ENCODE measurements at places on chromosomes 5 and 9. TPM values are rescaled to one million over a fixed set of nuclear protein-coding genes. Genes with fewer than 3 reads are reported as not detected.

DNA sequence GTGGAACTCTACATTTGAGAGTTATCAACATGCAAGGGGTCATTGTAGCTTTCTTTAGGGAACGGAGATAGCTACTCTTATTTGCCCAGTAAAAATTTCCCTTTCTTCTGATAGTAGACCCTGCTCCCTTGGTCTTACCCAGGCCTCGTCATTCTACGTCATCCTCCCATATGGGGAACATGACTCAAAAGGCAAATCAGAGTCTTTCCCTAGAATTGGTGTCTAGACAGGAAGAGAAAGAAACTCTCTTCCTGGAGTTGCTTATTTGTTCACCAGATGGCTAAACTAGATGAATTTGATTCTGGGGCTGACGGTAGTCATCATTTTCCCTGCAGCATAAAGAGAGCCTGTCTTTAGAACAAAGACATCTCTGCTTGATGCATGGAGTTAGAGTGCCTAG lies 12.2 kb upstream of the SLC38A9 start:
- H3K27ac ChIP-seq, result no peak overlapping the region
- H3K36me3 ChIP-seq, result no peaks in the 10 kb centered on the region
- H3K4me3 ChIP-seq, result no peak overlapping the region
- H3K27me3 ChIP-seq, result peaks cover 1% of the 10 kb centered on the region
- peaks cover 14% of the 10 kb centered on the region for H3K4me1 ChIP-seq

Gene FAXDC2
- total RNA-seq, result not detected

DNA sequence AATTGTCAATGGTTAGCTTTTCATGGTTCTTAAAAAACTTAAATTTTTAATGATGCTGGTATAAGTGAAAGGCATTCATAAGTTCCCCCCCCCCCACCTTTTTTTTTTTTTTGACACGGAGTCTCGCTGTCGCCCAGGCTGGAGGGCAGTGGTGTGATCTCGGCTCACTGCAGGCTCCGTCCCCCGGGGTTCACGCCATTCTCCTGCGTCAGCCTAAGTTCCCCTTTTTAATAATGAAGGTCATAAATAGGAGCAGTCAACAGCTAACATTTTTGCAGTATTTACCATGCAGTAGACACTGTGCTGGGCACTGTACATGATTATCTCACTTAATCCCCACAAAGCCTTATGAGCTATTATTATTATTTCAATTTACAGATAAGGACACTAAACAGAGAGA lies 556.3 kb downstream of the PDE4D start:
- H3K4me3 ChIP-seq, result no peak overlapping the region
- no peak for DNase-seq
- no peaks in the 10 kb centered on the region for H3K36me3 ChIP-seq
- H3K27ac ChIP-seq, result no peak overlapping the region

DNA sequence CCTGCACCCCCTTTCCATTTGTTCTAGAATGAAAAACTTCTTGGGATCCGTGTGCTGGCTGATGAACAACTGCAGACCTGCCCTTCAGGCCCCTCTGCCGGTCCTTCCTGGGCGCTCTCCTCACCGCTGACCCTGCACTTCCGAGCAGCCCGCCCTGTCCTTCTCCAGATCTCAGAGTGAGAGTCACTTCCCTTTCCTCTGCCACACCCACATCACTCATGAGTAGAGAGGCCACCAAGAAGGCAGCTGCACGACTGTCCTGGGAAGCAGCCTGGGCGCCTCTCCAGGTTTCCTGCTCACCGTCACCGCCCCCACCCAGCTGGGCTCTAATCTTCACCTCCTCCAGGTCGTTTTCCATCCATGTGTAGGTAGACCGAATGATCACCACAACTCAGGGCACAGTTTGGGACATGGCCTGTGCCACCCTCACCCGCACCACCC lies 35.0 kb upstream of the NSMF start:
- H3K27me3 ChIP-seq, result no peaks in the 10 kb centered on the region
- no peak for DNase-seq

DNA sequence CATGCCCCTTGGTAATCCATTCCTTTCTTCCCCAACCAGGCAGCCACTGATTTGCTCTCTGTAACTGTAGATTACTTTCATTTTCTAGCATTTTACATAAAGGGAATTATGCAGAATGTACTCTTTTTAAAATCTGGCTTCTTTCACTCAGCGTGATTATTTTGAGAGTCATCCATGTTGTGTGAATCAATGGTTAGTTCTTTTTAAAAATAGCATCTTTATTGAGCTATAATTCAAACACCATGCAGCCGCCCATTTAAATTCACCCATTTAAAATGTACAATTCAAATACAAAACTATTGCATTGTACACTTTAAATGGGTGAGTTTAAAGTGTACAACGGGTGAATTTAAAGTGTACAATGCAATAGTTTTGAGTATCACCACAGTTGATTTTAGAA lies 2.3 kb upstream of the OR13J1 start:
- no peak overlapping the region for H3K4me3 ChIP-seq
- H3K27ac ChIP-seq, result no peak overlapping the region
- H3K27me3 ChIP-seq, result peaks cover 11% of the 10 kb centered on the region
- no peak for DNase-seq
- H3K36me3 ChIP-seq, result peaks cover 5% of the 10 kb centered on the region

DNA sequence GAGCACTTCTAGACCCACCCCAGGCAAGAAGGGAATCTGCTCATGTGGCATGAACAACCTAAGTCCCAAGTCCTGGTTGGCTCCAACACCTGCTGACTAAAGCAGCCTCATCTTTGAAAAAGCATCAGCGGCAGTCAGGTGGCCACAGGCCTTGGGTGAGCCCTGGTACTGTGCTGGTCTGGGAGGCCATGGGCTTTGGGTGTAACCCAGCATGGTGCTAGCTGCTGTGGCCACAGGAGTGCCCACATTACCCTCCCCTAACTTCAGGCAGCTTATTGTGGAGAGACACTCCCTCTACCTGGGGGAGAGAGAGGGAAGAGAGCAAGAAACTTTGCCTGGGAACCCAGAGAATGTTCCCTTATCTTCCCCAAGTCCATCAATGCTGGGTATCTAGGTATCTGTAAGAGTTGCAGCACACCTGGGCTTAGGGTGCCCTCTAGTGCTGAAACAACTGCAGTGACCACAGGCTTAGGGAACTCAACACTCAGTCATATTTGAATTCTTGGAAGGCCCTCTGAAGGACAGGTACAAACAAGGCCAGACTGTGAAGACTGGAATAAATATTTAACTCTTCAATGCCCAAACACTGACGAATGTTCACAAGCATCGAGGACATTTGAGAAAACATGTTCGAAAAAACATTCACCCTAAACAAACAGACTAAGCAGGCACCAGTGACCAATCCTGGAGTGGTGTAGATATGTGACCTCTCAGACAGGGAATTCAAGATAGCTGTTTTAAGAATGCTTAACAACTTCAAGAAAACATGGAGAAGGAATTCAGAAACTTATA lies 69.9 kb upstream of the OR2K2 start:
- no peak overlapping the region for H3K4me3 ChIP-seq
- H3K4me1 ChIP-seq, result no peaks in the 10 kb centered on the region
- peak overlapping the region; percentile 58 for H3K27ac ChIP-seq
- DNase-seq, result no peak
- H3K27me3 ChIP-seq, result no peaks in the 10 kb centered on the region

Gene CAMK4
- 96.0 TPM for total RNA-seq

GRCh38 chr9:13500034-13500433 lies 220.5 kb upstream of the MPDZ start:
- H3K4me3 ChIP-seq, result no peak overlapping the region
- DNase-seq, result no peak
- H3K27ac ChIP-seq, result no peak overlapping the region
- no peaks in the 10 kb centered on the region for H3K4me1 ChIP-seq
- H3K27me3 ChIP-seq, result no peaks in the 10 kb centered on the region
- H3K36me3 ChIP-seq, result no peaks in the 10 kb centered on the region

Gene GARIN3
- 0.39 TPM for total RNA-seq

- no peak for DNase-seq
- no peaks in the 10 kb centered on the region for H3K27me3 ChIP-seq
- H3K36me3 ChIP-seq, result no peaks in the 10 kb centered on the region
- H3K27ac ChIP-seq, result no peak overlapping the region
Measured at GRCh38 chr5:7088849-7089248, 307.1 kb upstream of the ADCY2 start.

GRCh38 chr9:77454663-77455062 lies 193.5 kb downstream of the GNA14 start:
- peak overlapping the region; percentile 10 for H3K4me3 ChIP-seq
- peaks cover 28% of the 10 kb centered on the region for H3K4me1 ChIP-seq
- no peak overlapping the region for H3K27ac ChIP-seq
- peaks cover 2% of the 10 kb centered on the region for H3K36me3 ChIP-seq

DNA sequence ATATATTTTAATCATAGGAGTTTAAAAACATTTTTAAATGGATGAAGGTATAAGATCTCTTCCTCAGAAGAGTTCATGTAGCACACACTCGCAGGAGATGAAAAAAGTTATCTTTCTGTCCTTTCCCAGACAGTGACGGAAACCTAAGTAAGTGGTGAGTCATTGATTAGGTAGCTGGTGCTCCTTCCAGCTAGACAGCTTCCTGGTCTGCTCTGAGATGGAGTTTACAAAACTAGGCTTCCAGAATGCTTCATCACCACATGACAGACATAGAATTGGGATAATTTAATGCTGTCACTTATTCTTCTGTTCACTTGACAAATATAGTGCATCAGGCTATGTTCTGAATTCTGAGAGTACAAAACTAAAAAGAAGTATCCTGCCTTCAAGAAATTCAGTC lies 2393.0 kb upstream of the C9orf72 start:
- no peaks in the 10 kb centered on the region for H3K36me3 ChIP-seq
- H3K4me1 ChIP-seq, result no peaks in the 10 kb centered on the region
- DNase-seq, result no peak
- no peak overlapping the region for H3K27ac ChIP-seq
- H3K27me3 ChIP-seq, result no peaks in the 10 kb centered on the region
- no peak overlapping the region for H3K4me3 ChIP-seq

DNA sequence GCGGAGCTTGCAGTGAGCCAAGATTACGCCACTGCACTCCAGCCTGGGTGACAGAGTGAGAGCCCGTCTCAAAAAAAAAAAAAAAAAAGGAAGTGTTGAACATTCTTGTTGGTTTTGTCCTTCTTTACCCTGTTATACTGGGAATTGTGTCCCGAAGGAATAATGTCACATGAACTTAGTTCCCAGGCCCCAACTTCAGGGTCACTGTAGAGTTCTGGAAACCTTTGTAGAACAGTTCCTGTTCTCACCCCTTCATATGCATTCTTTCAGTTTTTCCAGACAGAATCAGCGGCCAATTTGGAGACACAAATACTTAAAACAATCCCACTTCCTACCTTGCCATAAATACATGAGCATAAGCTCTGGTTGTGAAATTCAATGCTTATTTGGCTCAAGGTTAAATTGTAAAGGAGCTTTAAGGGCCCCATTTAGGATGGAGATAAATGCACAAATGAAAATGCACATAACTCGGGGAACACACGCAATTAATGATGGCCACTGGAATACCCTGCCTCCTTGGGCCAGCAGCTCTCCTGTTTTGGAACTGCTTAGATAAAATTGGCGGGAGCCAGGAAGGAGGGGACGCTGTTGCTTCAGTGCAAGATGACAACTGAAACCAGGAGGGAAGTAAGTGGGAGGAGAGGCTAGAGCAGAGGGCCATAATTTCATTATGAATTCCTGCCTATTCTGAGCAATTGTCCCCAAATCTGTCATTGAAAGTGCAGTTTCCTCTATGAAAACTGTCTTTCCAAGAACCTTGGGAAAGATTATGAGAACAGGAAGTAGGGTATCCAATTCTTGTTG lies 153.7 kb downstream of the FGF1 start:
- no peak overlapping the region for H3K4me3 ChIP-seq
- H3K4me1 ChIP-seq, result peaks cover 7% of the 10 kb centered on the region
- H3K27me3 ChIP-seq, result no peaks in the 10 kb centered on the region
